ENCODE measurements at places on chromosomes 3 and 15. TPM values are rescaled to one million over a fixed set of nuclear protein-coding genes. Genes with fewer than 3 reads are reported as not detected.

- no peak for DNase-seq
Measured at GRCh38 chr3:12758025-12758781, 856 bp downstream of the TMEM40 start.

DNA sequence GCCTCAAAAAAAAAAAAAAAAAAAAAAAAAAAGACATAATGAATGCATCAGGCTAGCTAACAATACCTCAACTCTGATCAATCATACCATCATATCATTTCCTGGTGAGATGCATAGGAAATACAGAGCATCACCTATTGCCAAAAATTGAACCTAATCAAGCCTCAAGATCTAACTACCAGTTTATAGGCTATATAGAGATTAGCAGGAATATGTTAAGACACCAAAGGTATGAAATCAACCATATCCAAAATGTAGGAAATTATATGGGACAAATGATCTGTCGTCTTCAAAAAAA, 387 bp upstream of the VPS33B start:
- DNase-seq = no peak

DNA sequence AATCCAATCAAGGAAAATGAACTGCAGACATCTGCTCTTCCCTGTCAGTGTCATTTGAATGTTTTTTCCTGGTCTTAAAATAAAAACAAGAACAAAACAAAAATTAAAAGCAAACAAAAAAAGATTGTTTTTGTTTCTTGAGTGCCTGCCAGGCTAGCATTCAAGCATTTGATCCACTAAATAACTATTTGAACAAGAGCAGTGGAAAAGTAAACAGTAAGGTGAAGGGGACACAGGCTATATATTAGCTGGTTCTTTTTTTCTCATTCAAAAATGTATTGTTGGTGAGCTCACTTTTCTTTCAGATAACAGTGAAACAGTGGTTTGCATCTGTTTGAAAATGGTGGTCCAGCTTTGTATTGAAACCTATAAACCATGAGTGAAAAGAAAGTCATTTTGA, 586.9 kb upstream of the SGO1 start:
- DNase-seq = no peak

GRCh38 chr3:6394944-6395343, 466.0 kb upstream of the GRM7 start:
- DNase-seq = no peak

Gene C3orf20
- not detected for total RNA-seq

DNA sequence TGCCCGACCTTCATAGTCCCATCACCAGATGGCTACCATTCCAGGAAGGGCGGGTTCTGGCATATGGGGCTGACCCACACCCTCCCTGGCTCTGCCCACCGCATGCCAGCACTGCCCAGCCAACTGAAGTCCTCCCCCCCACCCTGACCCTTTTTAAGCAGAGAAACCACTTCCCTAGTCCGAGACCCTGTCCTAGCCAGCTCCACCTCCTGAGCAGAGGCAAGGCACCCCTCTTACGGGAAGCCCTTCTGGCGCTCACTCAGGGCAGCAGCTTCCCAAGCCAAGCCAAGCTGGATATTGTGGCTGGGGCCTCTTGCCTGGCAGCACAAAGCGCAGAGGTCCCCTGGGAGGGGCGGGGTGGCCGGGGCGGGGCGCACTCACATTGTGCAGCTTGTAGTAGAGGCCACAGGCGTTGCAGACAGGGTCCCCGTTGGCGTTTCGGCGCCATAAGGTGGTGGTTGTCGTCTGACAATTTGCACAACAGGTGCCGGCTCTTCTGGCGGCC, 11.5 kb downstream of the GATA2 start:
- DNase-seq = no peak

Gene PTX3
- total RNA-seq = 0.69 TPM

DNA sequence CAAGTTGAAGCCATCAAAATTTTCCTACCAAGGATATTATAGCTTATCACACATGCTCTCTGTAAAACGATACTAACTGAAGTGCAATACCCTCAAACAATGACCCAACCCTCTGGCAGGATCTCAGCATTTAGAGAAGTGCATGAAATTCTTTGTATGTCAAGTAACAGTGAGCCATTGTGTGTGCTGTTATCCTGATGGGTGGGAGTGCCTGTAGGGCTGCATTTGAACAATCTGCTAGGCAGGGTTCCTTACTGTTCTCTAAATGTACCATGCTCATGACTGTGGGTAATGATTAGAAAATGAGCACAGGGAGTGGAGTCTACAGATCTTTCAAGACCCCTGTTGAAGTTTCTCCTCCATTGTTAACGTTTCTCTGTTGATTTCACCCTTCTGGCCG, 398.1 kb downstream of the NSUN3 start:
- no peak for DNase-seq

- no peak for DNase-seq
Measured at GRCh38 chr3:41093476-41093875, 105.8 kb upstream of the CTNNB1 start.

Gene TMEM62
- total RNA-seq = 8.6 TPM

- no peak for DNase-seq
Measured at GRCh38 chr3:115071601-115072000, 75.5 kb downstream of the ZBTB20 start.

GRCh38 chr15:57522148-57522547, 69.6 kb upstream of the MYZAP start:
- DNase-seq = no peak

Gene PFKFB4
- total RNA-seq = 1.2 TPM

Gene MAP3K13
- total RNA-seq = 26.0 TPM

Gene ISLR
- total RNA-seq = 9.9 TPM

GRCh38 chr3:47394140-47394870, 13.5 kb downstream of the PTPN23 start:
- no peak for DNase-seq

Gene PYGO1
- 0.18 TPM for total RNA-seq

DNA sequence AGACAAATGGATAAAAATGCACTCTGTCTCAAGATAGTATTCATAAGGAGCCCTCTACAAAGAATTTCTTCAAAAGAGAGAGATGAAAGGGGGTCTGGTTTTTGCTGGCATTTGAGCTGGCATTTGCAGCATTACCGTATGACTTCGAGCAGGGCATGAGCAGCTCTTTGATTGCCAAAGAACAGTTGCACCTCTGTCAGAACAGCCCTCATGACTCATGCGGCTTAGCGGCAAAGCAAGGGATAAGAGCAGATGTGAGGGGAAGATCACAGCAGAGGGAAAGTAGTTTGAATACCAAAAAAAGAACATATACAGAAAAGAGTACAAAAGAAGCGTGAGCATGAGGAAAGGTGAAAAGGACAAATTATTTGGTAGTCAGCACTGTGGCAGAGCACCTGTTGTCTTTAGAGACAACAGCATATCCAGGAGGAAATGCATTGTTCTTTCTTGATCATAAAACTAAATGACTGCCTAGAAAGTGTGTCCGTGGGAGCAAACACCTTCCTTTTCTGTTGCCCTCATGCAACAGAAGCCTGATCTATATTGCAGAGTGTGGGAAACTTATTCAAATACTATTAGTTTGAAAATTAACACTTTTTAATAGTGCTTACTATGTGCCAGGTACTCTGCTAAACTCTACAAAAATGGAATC, 80.5 kb upstream of the SLC24A5 start:
- DNase-seq = no peak

All from right lobe of liver (tissue), 6 donors.